ENCODE measurements at places on chromosomes 1 and 21.

GRCh38 chr1:13825033-13825432, 125.0 kb downstream of the PRDM2 start:
- no peak for DNase-seq

DNA sequence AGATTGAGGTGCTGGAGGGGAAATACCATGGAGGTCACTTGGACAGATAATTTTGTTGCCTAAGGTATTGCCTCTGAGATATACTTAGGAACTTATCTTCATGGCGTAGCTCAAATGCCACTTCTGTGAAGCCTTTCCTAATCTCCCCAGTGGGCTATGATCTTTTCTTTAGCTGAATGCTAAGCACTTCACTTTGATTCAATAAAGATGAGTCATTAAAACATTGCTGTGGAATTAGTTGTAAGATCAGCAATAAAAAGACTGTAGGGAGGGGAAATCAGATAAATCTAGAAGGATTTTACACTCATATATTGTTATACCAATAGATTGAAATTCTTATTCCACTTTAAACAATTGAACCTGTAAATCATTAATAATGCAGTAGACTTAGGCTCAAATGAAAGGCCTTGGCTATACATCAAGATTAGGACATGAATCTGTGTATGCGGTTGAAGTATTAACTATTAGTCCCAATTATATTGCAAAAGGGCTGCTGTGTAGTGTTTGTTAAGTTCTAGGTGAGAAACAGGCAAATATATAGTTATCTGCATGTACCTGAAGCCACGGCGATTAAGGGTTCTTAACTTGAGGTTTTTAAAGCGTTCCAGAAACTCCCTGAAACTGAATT, 19.2 kb upstream of the MAGOH start:
- DNase-seq: no peak

- no peak for DNase-seq
These were observed 153.0 kb upstream of the WNT4 start for GRCh38 chr1:22295856-22296255.

DNA sequence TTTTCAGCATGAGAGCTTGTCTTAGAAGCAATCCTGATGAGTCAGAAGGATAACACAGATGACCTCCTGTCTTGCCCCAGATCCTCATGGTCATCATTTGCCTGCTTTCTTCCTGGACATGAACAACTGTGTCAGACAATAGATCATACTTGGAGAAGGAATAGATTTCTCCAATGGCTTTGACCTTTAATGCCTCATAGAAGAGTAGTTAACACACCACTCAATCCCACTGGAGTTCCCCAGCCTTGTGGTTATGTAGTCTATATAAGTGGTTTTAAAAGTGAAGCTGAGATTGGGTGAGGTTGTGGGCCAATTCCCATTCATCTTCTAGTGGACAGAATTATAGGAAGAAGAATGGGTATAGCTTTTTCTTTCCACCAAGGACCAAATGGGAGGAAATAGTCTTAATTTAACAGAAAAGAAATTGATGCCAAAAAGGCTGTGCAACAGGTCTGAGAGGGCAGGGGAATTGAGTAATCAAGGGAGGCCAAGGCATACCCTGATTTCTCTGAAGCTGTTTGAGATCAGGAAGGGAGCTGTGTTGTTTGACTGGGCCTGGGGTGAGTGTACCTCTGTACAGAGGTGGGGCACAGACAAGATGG, 14.4 kb downstream of the PRCC start:
- DNase-seq: no peak

GRCh38 chr1:222781251-222781650, 33.6 kb upstream of the DISP1 start:
- DNase-seq: no peak

DNA sequence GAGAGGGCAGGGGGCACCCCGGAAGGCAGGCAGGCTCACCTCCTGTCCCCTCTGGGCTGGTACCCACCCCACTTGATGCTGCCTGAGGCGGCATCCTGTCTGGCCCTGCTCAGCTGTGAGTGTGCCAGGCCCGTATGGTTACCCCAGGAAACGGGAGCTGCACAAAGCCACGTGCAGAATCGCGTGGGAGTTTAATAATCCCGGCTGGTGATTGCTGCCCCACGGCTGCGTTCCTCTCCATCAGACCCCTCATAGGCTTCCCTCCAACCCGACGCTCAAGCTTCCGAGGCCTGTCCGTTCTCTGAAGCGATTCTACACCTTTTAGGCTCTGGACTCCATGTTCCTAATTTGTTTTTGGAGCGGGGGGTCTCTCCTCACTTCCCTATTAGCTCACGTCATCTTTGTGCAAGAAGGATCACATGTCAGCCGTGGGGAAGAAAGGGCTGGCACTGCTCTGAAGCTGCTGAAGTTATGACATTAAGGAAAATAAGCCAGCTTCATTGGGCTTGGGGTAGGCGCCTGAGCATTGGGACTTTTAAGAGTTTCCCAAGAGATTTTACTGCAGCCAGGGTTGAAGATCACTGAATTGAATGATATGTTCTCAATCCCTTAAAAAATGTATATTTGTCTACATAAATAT, 1.1 kb upstream of the B3GALT5 start:
- no peak for DNase-seq

- DNase-seq: peak; percentile 87
These were observed 3.0 kb downstream of the ZC3H12A start for GRCh38 chr1:37477198-37477931.

DNA sequence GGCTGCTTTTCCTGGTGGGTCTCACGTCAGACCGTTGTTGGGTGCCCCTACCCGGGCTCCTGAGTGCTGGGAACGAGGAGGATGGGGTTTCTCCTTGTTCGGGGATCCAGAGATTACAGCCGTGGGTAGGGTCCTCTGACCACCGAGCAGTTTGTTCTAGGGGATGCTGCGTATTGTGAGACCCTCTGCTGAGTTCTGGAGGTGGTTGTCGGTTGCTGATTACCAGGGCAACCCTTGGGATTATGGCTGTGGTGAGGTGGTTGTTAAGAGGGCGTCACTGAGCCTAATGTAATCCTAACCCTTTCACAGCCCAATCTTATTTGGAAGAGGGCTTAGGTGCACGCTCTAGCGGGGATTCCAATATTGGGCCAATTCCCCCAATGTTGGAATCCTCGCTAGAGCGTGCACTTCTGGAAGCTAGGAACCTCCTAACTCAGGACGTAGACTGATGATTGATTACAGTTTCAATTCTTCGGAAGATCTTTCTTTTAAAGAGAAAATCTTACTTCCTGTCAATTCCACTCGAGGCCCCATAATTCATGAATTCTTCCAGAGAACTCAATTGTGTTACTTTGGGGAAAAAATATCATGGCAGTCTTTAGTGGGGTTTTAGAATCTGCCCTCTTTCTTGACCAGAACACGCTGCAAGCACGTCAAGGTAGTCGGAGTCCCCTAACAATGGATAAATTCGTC, 483 bp downstream of the TCEANC2 start:
- DNase-seq: no peak

GRCh38 chr1:162873671-162874666, 13.0 kb upstream of the CCDC190 start:
- no peak for DNase-seq

GRCh38 chr1:62439652-62440371, 3.0 kb downstream of the USP1 start:
- DNase-seq: no peak

- DNase-seq: no peak
These were observed 16.1 kb downstream of the IFT25 start for GRCh38 chr1:53929246-53929960.

Data from effector CD4-positive, alpha-beta T cell (primary cell).